Stimulated activated CD8-positive, alpha-beta memory T cell treated with anti-CD3 and anti-CD28 coated beads, Interleukin-7, amount 100 ng/mL, for 24 hours (primary cell): ENCODE measurements at places on chromosomes 6 and 20.

- no peak for DNase-seq
These were observed 30.9 kb upstream of the AVP start for GRCh38 chr20:3115190-3116107.

- no peak for DNase-seq
These were observed 212.7 kb downstream of the CDKAL1 start for GRCh38 chr6:20746805-20747558.

GRCh38 chr6:160132776-160133338, 11.2 kb downstream of the SLC22A1 start:
- no peak for DNase-seq

- no peak for DNase-seq
These were observed 536 bp upstream of the FNDC1 start for GRCh38 chr6:159168536-159169192.

DNA sequence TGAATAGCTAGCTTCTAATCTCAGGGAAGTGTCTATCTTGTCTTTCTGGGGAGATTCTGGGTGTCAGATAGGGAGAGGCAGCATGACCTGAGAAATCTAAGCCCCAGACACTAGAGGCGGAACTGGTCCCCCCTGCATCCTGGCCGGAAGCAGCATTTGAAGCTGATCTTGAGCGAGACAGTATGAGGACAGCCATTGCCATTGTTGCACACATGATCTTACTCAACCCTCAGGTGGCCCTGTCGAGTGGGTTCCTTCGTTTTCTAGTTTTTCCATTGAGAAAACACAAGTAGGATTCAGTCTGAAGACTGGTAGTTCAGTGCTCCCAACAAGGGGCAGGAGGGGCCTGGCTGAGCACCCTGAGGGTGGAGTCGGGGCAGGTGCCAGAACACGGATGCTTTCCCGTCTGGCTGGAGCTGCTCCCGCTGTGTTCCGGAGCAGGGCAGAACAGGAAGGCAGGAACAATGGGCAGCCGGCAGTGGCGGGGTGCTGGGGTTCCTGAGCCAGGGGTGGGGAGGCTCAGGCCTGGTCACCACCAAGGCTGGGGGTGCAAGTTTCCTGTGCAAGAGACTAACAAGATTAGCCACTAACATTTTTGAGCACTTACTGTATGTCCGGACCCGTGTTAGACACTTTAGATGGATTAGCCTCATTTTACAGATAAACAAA, 7.9 kb upstream of the SDCBP2 start:
- no peak for DNase-seq

DNA sequence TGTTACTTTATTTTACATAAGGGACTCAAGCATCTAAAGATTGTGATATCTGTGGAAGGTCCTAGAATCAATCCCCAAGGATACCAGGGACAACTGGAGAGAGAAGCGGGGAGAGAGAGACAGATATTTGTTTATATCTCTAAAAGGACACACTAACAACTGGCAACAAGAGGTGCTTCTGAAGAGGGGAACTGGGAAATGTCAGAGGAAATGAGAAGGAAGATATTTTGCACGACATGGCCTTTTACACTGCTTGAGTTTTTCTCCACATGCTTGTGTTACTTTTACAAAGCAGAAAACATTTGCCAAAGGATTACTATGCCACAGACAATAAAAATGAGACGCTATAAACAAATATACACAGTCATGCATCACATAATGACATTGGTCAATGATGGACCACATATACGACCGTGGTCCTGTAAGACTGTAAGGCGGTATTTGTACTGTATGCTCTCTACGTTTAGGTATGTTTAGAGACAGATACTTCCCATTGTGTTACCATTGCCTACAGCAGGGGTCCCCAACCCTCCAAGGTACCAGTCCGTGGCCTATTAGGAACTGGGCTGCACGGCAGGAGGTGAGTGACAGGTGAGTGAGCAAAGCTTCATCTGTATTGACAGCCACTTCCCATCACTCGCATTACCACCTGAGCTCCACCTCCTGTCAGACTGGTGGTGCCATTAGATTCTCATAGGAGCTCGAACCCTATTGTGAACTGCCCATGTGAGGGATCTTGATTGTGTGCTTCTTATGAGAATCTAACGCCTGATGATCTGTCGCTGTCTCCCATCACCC, 64.6 kb upstream of the PTPN1 start:
- no peak for DNase-seq

- DNase-seq: no peak
These were observed 730 bp downstream of the INSM1 start for GRCh38 chr20:20368418-20369249.

DNA sequence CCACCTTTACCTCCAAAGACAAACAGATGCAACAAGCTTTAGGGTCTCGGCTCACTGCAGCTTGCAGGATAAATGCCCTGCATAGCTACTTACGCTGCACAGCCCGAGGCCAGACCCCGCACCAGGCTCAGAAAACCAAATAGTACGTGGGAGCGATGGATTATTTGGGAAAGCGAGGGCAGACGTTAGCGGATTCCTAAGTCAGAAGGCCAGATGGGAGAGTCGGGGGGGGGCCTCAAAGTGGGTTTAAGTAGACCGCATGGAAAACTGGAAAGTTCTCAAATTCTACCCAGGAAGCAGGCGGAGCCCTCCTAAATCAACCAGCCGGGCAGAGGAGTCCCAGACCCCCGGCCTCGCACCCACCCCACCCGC, 382 bp downstream of the SFT2D1 start:
- DNase-seq: no peak

DNA sequence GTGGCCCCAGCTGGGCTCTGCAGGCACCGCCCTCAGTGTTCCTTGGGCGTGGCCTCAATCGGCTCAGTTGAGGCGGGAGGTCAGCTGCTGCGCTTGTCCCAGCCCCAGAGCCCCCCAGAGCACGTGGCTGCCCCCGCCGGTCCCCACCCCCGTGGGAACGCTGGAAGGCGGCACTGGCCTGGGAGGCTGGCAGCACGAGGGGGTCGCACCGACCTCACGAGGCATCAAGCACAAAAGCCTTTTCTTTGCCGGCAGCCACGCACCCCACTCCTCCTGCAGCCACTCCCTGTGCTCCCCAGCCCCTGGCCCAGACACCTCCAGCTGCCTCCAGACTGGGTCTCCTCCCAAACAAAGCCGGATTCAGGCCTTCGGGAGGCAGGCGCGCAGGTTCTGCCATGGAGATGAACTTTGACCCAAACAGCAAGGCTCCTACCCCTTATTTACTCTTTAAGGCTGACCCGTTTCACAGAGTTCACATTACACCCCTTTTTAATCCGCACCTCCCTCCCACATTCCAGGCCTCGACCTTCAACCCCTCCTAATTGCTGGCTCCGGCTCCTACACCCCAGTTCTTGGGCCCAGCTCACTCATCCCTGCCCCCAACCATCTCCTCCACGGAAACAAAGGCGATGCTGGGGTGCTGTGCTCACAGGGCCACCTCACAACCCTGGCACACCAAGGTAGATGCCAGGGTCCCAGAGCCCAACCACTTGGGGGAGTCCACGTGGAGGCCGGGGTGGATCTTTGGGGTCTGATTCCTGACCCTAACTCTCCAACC, 111.7 kb downstream of the NOL4L start:
- DNase-seq: no peak

DNA sequence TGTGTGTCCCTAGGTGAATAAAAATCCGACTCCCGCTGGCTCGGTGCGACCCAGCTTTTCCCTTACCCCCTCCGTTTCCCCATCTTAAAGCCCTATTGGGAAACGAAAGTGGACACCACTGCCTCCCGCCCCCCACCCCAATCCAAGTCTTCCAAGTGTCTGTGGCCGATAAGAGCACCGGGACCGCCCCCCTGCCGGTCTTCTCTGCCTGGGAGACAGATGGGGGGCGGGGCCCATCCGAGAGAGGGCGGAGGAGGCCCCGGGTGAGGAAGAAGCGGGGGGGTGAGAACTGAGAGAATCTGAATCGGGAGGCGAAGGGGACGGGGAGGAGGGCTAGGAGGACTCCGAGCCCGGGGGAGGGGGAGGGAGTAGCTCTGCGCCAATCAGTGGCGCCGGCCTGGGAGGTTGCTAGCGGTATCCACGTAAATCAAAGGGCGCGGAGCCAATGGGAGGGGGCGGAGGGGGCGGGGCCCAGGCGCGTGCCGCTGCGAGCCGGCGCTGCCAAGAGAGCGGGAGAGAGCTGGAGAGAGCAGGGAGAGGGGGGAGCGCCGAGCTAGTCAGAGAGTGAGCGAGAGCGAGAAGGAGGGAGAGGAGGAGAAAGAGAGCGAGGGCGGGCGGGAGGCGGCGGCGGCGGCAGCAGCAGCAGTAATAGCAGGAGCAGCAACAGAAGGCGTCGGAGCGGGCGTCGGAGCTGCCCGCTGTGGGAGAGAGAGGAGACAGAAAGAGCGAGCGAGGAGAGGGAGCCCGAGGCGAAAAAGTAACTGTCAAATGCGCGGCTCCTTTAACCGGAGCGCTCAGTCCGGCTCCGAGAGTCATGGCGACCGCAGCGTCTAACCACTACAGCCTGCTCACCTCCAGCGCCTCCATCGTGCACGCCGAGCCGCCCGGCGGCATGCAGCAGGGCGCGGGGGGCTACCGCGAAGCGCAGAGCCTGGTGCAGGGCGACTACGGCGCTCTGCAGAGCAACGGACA, at the start of gene POU3F2:
POU3F2 (plus strand) TSS at position 515 of the 972 bp plus-strand sequence; CDS start at position 815, 300 bp downstream.
- peak; percentile 39 for DNase-seq

DNA sequence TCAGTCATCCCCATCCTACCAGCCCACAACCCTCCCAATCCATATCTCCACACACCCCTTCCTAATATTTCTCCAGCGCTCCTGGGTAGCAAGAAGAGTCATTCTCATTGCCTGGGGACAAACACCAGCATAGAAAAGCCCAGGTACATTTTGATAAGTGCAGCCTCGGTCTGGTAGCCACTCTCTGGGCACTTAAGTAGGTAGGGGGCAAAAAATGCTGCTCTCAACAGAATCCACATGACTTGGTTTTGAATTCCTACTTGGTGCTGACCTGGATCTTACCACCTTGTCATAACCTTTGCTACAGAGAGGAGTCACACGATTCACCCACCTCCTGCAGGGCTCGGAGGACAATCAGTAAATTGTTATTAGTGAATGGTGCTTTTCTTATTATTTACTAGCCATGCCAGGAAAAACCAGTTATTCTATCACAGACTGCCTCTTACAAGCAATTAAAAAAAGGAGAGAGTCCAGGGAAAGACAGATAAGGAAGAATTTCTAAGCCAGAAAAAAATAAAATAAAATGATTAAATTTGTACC, 249.1 kb downstream of the LY86 start:
- DNase-seq: no peak

DNA sequence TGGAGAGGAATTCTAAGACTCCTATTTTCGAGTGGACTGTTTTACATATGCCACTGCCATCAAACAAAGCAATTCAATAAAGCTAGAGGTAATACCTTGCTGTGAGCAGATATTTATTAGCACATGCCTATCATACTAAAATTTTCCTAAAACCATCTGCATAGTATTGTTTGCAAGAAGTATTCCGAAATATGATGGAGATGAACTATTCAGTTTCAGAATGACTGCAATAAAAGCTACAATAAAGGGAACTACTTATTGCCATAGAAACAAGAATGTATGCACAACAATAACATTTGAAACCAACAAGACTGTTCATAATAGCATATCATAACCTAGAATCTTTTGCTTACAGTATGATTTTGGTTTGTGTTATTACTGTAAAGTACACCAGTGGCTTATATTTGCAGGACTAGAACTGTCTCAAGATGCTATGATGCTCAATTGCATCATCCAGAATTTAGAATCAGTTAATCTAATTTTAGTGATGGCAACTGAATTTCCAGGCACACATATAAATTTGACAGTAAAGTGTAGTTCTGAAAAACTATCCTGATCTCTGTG, 144.3 kb downstream of the GRIK2 start:
- no peak for DNase-seq

DNA sequence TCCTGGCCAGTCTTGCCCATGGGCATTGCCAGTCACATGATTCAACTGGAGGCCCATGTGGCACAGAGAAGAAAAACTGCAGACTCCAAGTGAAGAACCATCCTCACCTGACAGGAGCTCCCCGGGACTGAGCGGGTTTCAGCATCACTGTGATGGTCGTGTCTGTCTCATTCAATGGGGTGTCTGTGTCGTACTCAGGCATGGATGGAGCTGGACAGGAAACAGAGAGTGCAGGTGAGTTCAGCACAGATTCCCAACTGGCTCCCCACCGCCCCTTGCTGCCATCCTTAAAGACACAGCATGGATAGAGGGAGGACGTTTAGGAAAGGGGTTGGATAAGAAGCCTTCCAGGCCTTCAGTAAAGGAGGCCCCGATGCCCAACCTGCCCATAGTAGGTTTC, 732.3 kb upstream of the CHD6 start:
- no peak for DNase-seq

- no peak for DNase-seq
These were observed 228.7 kb downstream of the DOK5 start for GRCh38 chr20:54704032-54704635.

GRCh38 chr6:153411070-153411648, 280.1 kb upstream of the RGS17 start:
- DNase-seq: no peak

- DNase-seq: no peak
These were observed 32.1 kb downstream of the PREX1 start for GRCh38 chr20:48795732-48796131.

GRCh38 chr6:45423824-45424450, 46.2 kb upstream of the SUPT3H start:
- no peak for DNase-seq

- no peak for DNase-seq
These were observed 29.8 kb upstream of the TBC1D20 start for GRCh38 chr20:492159-492558.

GRCh38 chr20:46683668-46683938, 5.6 kb downstream of the TP53RK start:
- DNase-seq: no peak

- no peak for DNase-seq
These were observed 129.6 kb downstream of the EDN1 start for GRCh38 chr6:12419631-12420272.

DNA sequence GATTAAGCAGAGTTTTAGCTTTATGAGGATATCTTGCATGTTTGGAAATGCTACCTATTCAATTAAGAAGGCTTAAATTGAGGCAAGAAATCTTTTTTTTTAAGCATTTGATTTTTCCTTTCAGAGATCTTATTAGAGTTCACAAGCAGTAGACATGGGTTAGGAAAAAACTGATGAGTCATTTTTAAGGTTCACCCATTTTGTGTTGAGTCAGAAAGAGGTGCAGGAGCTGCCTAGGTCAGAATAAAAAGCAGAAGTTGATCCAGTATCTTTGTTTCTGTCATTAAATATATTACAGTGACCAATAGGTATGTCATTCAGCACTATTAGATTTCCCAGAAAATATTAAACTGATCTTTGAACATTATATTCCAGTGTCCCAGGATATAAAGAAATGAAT, 306.8 kb downstream of the LMBRD1 start:
- DNase-seq: no peak

GRCh38 chr6:144305985-144306384, 20.9 kb downstream of the UTRN start:
- DNase-seq: no peak
